ENCODE measurements at places on chromosomes 5 and 9.

GRCh38 chr5:172921906-172922305 is 37.3 kb upstream of the RPL26L1 start:
- DNase-seq: no peak

DNA sequence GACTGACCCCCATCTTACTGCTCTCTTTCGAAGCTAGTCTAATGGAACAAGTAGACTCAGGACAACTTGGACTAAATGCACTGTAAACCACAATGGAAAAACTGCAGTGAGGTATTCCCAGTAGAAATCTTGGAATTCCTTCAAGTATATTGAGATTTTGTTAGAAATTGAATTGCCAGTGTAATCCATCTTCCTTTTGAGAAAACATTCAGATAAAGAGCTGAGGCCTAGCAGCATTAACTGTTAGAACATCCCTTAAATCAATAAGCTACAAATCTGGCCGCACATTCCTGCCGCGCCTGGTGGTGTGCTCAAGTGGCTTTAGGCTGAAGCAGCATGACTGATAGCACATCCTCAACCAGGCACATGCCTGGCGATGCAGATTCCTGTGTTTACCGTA is 29.3 kb downstream of the PPIC start:
- DNase-seq: no peak

- no peak for DNase-seq
Measured at GRCh38 chr5:36787365-36788093, 89.0 kb upstream of the NIPBL start.

- DNase-seq: no peak
Measured at GRCh38 chr9:20396509-20396908, 225.8 kb downstream of the MLLT3 start.

DNA sequence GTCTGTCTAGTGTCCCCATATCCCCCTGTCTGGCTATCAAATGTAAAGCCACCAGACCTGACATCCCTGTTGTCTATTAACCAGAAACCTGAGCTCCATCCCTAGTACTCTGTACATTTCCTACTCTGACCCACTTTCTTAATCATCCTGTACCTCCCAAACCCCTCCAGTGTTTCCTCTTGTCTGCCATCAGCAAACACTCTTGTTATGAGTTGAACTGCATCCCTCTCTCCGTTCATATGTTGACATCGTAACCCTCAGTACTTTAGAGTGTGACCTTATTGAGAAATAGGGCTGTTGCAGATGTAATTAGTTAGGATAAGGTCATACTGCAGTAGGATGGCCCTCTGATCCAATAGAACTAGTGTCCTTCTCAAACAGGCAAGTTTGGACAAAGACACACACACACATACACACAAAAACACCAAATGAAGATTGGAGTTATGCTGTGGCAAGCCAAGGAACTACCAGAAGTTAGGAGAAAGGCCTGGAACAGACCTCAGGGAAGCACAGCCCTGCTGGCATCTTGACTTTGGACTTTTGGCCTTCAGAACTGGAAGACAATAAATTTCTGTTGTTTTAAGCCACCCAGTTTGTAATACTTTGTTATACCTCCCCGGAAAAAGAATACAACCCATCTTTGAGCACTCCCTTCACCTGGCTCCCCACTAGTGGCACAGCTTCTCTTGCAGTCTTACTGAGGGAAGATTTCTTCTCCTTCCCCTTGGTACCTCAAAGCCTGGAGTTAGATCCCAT is 180.0 kb upstream of the PTGER4 start:
- DNase-seq: no peak

DNA sequence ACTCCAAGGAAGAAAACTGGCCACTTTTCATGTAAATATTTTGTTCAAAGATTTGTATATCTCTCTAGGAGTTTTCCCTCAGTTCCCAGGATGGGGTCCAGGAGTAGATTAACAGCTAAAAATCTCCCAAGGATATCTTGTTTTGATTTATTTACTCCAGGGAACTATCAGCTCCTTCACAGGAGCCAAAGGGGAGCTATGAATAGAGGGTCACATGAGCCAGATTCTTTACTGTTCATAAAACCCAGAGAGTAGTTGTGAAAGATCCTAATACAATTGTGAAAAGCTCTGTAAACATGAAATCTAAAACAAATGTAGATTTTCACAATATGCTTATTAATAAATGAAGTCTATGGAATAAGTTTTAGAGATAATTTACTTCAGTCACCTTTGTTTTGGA is 16.9 kb downstream of the DIMT1 start:
- DNase-seq: peak; percentile 4

- peak; percentile 86 for DNase-seq
Measured at GRCh38 chr9:34675048-34675714, 12.7 kb upstream of the CCL27 start.

- no peak for DNase-seq
Measured at GRCh38 chr9:135989157-135989556, 28.0 kb upstream of the UBAC1 start.

DNA sequence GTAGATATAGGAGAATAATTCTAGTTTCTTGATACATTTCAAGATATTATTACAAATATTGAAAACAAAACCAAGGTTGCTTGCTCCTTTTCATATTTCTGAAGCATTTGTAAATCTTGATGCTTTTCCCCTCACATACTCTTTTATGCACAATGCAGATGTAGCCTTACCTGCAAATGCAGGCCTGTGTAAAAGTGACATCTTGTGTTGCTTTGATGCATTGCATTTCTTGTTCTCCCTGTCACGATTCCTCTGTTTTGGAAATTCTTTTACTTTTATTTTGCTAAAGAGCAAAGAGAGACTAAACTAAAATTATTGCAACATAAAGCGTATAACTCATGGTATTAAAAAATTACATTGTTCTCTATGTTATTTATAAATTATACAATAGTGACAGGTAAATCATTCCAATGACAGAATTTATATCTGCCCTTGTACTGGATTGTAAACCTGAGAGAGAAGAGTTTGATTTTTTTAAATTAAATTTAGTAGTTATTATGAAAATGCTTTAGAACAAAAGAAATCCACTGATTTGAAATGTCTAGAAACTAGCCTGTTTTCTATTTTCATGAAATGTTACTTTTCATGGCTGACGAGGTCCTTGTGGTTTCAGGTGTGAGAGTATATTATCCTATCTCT is 970.0 kb downstream of the MAT2B start:
- peak; percentile 10 for DNase-seq

DNA sequence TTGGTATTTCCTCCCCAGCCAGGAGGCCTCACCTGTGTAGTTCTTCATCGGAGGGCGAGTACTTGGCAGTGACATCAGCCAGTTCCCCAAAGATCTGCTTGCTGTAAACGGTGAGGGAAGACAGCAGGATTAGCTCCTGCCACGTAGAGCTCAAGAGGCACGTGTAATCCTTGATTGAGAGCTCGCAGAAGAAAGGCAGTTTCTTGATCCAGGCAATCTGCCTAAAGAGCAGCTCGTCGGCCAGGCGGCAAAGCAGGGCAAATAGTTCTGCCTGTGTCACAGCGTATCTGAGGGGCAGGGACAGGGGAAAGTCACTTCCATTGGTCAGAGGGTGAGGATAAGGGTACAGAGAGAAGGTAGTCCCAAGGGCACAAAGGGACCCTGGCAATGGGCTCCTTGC is 28.6 kb upstream of the NR5A1 start:
- DNase-seq: no peak

DNA sequence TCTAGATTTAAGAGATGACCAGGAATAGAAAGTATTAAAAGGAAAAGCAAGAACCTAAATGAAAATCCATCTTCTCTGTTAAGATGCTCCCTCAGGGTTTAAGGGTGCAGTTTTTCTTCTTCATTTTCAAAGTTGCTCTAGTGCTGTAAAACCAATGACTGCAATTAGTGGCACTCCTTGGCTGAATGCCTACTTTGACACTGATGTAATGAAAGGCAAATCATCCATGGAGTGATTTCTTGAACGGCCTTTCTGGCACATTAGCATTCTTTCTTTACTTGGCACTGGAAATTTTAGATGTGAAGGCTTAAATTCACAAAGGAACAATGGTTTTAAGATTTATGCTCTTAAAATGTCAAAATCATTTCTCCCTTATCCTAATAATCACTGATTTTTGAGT is 19.3 kb upstream of the ISCA1 start:
- DNase-seq: no peak

- DNase-seq: no peak
Measured at GRCh38 chr9:121638399-121638798, 13.0 kb upstream of the DAB2IP start.

DNA sequence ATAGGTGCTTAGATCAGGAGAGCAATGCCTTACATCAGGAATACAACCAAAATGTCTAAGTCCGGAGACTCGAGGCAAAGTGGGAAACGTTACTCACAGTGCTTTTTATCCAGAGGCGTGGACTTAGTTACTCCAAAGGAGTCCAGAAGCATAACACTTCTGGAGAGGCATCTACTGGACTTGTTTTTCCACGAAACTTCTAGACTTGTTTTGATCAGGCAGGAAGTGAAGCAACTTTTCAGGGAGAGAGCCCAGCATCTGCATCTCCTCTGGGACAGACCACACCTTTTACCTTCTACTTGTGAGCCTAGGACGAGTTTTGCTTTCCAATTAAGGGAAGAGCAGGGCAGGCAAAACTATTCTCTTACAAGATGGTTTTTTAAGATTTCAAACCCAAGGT is 1.2 kb upstream of the TJP2 start:
- DNase-seq: no peak

DNA sequence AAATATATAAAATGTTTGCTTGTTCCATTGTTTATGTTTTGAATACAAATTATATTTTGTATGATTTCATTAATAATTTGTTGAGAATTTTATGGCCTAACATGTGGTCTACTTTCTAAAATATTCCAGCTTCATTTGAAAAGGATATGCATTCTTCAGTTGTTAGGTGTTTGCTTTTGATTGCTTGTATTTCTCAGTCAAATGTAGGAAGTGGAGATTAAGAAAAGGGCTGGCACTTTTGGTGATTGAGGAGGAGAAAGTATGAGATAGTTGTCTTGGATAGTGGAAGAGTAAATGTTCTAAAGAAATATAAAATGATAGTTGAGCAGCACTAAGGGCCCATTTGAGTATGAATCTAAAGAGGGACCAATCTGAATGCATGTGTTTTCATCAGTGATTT is 23.1 kb downstream of the JAK2 start:
- no peak for DNase-seq

GRCh38 chr5:52702877-52703276 is 84.8 kb upstream of the ITGA1 start:
- DNase-seq: peak; percentile 40

GRCh38 chr5:82416512-82416911 is 138.4 kb upstream of the RPS23 start:
- DNase-seq: no peak

- DNase-seq: peak; percentile 74
Measured at GRCh38 chr9:136122425-136123383, 4.0 kb upstream of the TMEM250 start.

- peak; percentile 82 for DNase-seq
Measured at GRCh38 chr5:41843456-41844370, 26.5 kb downstream of the OXCT1 start.

Measured in GM23248 (cell line).